ENCODE measurements at places on chromosomes 1 and 21.

DNA sequence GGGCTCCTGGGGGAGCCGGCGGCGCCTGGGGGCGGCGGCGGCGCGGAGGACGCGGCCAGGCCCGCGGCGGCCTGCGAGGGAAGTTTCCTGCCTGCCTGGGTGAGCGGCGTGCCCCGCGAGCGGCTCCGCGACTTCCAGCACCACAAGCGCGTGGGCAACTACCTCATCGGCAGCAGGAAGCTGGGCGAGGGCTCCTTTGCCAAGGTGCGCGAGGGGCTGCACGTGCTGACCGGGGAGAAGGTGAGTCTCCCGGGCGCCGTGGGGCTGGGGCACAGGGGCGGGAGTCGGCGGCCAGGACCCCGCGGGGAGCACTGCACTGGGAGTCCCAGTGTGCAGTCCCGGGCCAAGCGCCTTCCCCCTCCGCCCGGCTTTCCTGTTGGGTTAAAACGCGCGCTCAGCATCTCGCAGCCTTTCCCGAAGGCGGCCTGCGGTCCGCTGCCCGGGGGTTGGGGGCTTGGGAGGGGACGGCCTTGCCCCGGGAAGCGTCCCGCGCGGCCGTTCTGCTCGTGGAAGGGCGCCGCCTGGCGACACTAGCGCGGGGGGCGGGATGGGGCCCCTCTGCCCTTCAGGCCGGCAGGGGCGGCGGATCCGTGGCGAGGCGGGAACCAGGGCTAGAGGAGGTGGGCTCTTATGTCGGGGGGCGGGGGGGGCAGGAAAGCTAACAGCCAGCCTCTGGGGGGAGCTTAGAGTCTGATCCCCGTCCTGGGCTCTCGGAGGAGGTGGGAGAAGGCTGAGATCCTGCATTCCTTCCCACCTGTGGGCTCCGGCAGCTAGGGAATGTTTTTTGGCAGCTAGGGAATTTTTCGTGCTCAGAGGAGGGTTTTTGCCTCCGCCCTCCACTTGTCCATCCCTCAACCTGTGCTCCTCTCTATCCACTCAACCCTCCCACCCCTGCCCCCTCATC is 1.1 kb downstream of the HUNK start:
- DNase-seq = no peak

DNA sequence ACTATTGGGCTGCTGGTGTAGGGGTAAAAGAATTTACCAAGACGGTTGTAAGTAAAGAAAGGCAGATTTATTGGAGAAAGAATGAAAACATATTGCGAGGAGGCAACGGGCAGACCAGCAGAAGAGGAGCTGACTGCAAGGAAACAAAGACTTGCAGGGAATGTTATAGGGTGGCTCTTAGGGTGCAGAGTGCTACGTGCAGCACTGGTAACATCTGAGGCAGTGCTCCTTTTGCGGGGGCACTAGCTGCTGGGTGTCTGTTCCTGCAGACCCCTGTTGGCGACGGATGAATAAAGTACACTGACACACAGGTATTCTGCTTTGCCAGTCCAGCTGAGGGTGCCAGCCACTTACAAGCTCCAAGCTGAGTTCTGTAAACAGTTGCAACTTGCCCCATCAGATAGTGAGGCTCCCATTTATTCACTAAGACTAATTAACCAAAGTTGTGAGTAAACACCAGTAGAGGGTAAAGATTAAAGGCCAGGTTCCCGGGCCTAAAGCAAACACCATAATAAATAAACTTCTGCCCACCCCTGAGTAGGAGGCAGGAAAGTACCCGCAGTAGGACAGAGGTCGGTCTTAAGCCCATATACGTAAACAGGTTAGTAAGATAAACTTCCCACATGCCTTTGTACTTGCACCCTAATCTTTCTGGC is 140.2 kb upstream of the KCNK1 start:
- no peak for DNase-seq

- DNase-seq = no peak
Measured at GRCh38 chr1:180144659-180145357, 9.9 kb upstream of the QSOX1 start.

GRCh38 chr1:64663668-64664067 is 81.2 kb upstream of the RAVER2 start:
- no peak for DNase-seq

DNA sequence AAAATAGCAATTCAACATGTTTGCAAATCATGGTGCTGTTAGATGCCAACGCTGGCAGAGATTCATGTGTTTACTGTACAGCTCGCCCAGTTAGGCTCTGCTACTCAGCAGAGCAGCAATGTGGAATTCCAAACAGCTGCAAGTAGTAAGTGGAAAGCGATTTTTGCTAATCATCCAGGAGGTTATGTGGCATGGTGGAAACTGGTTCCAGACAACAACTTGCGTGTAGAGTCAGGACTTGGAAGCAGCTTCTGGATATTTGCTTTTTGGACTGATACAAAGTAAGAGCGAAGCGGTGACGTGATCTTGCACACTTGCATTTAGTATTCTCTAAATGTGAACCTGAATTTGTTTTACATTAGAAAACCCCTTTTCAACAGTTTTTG is 27.1 kb upstream of the HHAT start:
- DNase-seq = no peak

DNA sequence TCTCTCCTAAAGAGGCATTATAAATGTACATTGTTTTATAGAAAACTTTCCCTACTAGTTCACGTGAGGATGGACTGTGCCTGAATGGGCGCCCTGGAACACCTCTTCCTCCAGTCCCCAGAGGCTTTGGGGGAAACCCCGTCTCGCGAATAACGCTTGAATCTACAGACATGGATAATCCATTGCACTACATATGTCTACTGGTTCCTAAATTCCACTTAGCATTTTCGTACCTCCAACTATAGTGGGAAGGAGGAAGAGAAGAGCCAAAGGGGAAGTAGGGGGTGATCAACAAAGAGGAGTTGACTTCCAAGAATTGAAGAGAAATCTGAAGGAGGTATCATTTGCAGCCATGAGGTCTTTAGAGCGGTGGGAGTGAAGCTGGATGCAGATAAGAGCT is 11.1 kb downstream of the BARHL2 start:
- no peak for DNase-seq

GRCh38 chr1:115458426-115459114 is 120.5 kb upstream of the NGF start:
- no peak for DNase-seq

DNA sequence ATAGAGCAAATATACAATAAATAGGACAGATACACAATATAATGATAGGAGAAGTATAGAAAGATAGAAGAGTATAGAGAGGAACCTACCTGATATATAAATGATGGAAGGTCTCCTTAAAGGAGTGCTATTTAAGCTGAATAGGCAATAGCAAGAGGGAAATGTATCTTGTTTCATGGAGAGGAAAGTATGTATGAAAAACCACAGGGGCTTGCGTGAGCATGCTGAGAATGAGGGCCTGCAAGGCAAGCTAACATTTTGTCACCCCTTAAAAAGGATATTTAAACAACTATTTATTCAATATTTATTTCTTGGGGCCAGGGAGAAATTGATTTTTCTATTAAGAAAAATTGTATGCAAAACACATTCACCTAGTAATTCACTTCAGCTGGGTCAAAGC is 150.9 kb upstream of the ZRANB2 start:
- no peak for DNase-seq

DNA sequence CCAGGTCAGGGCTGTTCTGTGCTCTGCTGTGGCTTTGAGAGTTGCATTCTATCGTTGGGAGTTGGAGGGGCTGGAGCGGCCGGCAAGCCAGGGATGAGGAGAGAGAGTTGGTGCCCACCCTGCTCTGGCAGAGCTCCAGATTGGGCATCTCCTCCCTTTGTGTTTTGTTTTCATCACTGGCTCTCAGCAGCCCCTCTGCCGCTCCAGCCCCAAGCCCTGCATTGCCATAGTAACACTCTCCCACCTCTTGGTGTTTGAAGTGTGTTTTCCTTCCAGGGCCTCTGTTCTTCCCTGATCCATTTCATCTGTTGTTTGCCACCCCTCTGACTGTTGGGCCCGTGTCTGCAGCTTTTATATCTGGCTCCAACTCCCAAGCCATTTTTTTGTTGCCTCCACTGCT is 152.7 kb downstream of the URB2 start:
- no peak for DNase-seq

GRCh38 chr1:24302209-24302611 is 16.9 kb upstream of the GRHL3 start:
- DNase-seq = no peak

DNA sequence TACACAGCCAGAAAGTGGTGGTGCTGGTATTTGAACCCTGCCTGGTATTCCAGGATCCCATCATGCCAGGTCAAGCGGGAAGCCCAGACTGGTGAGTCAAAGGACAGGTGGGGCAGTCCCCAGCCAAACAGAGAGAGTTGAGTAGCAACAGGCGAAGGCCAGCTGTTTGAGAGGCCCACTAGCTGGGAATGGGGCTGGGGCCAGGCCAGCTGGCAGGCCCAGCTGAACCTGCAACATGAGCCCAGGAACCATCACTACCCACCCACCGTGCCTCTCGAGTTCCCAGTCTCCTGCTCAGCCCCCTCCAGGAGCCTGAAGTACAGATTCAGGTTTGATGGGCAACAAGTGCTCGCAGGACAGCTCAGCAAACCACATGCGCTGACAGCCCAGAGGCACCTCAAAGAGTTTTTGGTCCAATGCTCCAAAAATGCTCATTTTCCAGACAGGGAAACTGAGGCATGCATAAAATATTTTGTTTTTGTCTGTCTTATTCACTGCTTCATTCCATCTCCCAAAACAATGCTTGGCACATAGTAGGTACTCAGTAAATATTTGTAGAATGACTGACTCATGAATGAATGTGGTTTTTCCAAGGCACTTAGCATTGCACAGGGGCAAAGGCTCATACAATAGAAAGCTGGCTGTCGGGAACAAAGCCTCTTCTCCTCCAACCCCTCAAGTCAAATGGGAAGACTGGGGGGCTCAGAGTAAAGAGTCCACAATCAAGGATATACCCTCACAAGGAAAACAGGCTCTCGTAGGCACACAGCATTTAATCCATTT is 42.5 kb upstream of the CLIC4 start:
- no peak for DNase-seq

DNA sequence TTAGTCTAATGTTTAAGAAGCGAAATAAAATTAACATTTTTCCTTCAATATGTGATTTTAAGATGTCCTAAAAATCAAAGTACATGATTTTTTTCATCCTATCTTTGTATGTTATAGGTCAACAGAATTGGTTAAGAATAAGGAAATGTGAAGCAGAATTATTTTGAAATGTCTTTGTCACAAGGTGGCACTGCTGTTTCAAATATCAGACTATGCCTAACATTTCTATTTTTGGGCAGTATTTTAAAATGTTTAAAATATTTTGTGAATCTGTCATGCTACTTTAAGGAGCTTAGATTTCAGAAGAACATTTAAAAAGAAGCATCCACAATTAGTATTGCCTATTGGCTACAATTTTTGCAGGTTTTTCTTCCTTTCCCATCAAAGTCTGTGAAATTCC is 38.7 kb downstream of the AMY1C start:
- no peak for DNase-seq

- DNase-seq = no peak
Measured at GRCh38 chr21:43741423-43742096, 22.6 kb downstream of the PDXK start.

- no peak for DNase-seq
Measured at GRCh38 chr1:2086446-2087078, 36.4 kb downstream of the PRKCZ start.

DNA sequence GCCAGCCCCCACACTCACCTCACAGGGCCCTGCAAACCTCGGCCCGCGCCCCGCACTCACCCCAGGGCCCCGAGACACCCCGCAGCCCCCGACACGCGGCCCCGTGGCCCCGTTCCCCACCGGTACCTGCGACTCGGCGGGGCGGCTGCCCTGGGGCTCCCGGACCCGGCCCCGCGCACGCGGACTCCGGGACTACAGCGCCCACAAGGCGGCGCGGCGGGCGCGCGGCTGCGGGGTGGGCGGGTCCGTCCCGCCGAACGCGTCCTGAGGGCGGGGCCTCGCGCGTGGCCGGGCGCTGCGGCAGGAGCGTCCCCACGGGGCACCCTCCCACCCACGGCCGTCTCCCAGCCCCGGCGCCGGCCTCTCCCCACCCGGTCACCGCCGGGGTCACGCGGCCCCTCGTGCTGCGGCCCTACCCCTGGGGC is at the start of gene SLC19A1:
SLC19A1 (minus strand) TSS at position 199 of the 425 bp plus-strand sequence. CDS start 4,481 bp downstream, outside the sequence.
- peak; percentile 12 for DNase-seq

- DNase-seq = no peak
Measured at GRCh38 chr1:160916666-160917065, 31.7 kb upstream of the ITLN1 start.

- no peak for DNase-seq
Measured at GRCh38 chr1:106748606-106749005, 307.9 kb upstream of the PRMT6 start.

DNA sequence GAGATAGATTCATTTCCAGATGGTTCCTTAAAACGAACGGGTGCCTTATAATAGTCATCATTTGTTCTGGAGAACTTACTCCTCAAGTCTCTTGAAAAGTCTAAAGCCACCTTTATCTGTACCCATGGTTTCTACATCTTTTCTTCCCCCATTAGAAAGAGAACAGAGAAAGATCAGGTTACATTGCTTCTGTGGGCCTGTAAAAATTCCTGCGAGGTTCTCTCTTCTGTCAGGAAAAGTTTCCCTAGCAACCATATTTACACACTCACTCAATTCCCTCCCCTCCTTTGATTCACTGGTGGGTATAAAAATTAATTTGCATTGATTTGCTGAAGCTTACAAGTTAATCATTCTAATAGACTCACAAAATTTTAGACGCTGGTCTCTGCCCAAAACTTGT is 6.7 kb downstream of the PHC2 start:
- DNase-seq = peak; percentile 59

DNA sequence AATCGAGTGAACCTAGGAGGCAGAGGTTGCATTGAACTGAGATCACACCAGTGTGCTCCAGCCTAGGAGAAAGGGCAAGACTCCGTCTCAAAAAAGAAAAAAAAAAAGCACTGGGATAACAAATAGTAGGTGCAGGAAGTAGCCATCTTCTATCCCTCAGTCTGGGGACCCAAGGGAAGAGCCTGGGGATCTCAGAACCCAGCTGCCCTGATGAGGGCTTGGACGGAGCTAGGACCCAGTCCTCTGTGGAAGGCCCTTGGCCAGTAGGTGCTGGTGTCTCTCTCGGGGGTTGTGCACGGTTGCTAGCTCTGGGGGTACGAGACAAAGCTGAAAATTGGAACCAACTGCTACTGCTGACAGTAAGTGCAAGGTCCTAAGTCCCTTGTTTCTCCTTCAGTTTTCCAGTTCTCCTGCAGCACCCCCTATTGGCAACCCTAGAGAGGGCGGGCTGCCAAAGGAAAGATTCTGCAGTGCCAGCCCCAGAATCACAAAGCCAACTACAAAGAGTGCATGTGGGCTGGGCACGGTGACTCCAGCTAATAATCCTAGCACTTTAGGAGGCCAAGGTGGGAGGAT is 57.6 kb upstream of the KIF1B start:
- no peak for DNase-seq

DNA sequence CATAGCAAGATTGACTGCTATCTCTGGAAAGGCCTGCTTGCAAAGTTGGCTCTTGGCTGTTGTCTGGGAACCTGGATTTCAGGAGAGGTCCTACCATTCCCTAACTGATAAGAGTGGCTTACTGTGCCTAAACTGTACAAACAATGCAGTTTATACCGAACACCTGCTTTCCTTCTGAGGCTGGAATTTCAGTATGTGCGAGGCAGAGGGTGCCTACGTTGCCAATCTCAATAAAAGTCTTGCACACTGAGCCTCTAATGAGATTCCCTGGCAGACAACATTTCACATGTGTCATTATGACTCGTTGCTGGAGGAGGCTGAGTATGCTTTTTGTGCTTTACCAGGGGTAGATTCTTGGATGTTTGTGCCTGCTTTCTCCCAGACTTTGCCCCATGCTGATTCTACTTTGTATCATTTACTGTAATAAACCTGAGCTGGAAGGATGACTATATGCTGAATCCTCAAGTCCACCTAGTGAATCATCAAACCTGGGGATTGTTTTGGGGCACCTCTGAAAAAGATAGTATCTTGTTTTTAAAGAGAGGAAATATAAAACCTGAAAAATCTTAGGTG is 58.9 kb upstream of the GNG4 start:
- no peak for DNase-seq
